Naive thymus-derived CD8-positive, alpha-beta T cell (primary cell): ENCODE measurements at places on chromosomes 12 and 14. TPM values are rescaled to one million over a fixed set of nuclear protein-coding genes. Genes with fewer than 3 reads are reported as not detected.

DNA sequence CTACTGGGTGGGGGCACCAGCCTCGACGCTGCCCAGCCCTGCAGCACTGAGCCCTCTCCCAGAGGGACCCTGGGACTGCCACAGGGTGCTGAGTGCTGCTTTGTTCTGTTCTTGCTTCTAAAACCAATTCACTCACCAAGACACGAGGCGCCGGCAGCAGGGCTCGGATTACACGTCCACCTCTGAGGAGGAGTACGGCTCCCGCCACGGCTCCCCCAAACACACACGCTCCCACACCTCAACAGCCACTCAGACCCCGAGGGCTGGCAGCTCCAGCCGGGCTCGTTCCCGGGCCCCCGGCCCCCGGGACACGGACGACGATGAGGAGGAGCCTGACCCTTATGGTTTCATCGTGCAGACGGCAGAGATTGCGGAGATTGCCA lies 24.3 kb downstream of the CEP170B start:
- H3K4me1 ChIP-seq, result no peaks in the 10 kb centered on the region
- H3K27me3 ChIP-seq, result no peaks in the 10 kb centered on the region
- H3K36me3 ChIP-seq, result no peaks in the 10 kb centered on the region
- H3K4me3 ChIP-seq, result no peak overlapping the region
- no peak overlapping the region for H3K27ac ChIP-seq

DNA sequence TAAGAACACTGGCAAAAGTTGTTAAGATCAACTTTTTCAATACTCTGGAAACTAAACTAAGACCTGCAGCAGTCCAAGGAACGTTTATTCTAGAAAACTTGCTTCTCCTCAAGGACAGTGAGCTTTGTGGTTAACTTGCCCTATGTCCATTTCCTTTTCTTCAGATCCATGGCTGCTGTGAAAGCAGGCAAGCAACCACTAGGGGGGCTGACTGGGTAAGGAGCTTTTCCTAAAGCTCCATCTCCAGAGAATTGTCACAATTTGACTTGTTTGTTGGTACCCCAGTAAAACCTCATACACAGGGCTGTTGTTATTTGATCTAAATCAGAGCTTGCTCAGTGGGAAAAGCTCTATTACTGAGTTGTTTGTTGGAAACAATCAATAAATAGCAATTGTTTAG lies 10.1 kb upstream of the RPL10L start:
- no peak overlapping the region for H3K4me3 ChIP-seq
- no peaks in the 10 kb centered on the region for H3K36me3 ChIP-seq
- H3K27ac ChIP-seq, result no peak overlapping the region
- H3K4me1 ChIP-seq, result no peaks in the 10 kb centered on the region
- no peak for DNase-seq

DNA sequence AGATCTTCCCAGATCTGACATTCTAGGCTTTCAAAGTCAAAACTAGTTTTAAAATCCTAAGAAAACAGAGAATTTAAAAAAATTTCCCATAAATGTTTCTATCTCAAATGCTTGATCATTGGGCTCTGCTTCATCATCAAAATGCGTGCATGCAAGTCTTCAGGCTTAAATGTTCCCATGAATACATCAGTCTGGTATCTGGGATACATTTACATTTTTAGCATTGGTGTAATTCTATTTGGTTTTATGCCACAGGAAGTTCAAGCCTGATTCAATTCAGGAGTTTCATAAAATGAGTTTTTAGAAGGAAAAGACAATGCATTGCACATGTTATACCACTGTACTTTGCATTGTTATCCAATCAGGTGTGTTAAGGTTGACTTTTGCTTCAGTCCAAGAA lies 336.4 kb downstream of the PCNX1 start:
- no peak overlapping the region for H3K4me3 ChIP-seq
- no peaks in the 10 kb centered on the region for H3K27me3 ChIP-seq
- H3K4me1 ChIP-seq, result peaks cover 68% of the 10 kb centered on the region
- peaks cover 14% of the 10 kb centered on the region for H3K36me3 ChIP-seq

Gene BBS10
- total RNA-seq, result 8.8 TPM

DNA sequence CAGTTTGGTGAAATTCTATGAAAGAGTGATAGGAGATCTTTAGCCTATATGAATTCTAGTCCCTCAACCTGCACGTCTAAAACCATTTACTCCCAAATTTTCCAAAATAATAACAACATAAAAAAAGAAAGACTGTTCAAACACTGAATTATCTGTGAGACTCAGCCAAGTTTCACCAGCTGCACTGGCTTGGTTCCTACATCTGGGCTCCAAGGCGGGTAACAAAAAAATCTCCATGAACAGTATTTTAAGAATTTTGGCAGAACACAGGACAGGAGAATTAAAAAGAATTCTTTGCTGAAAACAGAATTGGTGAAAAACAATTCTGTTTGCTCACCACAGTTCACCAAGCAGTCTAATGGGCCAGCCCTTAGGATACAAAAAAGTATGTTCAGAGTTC lies 536.8 kb upstream of the ATP2B1 start:
- H3K27ac ChIP-seq, result no peak overlapping the region
- DNase-seq, result no peak
- no peaks in the 10 kb centered on the region for H3K27me3 ChIP-seq
- H3K4me1 ChIP-seq, result no peaks in the 10 kb centered on the region
